ENCODE measurements at places on chromosomes 4 and X. TPM values are rescaled to one million over a fixed set of nuclear protein-coding genes. Genes with fewer than 3 reads are reported as not detected.

GRCh38 chrX:73213734-73214425, 771 bp downstream of the NAP1L2 start:
- no peak for DNase-seq

The RAI2 gene
- total RNA-seq: 4.8 TPM

- no peak for DNase-seq
Observed at GRCh38 chr4:172514801-172515200, 653.8 kb upstream of the GALNT7 start.

DNA sequence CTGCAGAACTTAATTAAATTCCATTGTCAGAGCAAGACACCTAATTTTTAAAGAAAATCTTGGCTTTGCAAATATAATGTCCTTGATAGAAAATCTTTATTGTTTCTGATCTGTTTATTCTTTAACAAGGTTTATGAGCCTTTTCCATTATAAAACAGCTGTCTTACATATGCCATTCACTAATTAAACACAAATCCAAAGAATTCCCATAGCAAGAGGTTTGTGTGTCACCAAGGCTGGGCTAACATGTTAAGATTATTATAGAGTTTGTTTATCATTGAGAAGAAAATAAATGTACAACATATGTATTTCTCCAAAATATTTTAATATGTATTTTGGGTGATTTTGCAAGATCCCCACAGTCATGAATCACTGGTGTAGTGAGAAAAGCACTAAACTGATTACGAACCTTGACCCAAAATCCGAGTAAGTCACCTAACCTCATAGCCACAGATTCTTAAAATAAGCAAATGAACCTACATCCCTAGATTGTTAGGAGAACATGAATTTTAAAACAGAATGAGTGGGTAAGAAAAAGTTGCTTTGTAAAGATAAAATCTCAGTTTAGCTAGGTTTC, 694.8 kb upstream of the INTU start:
- no peak for DNase-seq

The PHKA1 gene
- 6.7 TPM for total RNA-seq

The SORCS2 gene
- 0.72 TPM for total RNA-seq

DNA sequence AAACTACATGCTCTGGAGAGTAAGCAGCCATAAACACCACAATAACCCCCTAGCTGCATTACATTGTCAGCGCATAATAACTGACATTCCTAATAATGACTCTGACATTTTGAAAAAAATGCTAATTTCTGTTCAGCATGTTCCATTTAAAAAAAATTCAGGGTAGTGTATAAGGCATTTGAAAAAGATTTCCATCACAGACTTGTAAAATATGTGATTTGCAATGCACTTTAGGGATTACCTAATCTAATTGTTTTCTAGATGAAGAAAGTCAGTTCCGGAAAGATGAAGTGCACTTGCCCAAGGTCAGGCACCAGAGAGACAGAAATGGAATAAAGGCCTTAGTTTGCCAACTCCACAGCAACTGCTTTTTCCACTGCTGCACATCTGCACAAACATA, 55.3 kb downstream of the FANCB start:
- no peak for DNase-seq

DNA sequence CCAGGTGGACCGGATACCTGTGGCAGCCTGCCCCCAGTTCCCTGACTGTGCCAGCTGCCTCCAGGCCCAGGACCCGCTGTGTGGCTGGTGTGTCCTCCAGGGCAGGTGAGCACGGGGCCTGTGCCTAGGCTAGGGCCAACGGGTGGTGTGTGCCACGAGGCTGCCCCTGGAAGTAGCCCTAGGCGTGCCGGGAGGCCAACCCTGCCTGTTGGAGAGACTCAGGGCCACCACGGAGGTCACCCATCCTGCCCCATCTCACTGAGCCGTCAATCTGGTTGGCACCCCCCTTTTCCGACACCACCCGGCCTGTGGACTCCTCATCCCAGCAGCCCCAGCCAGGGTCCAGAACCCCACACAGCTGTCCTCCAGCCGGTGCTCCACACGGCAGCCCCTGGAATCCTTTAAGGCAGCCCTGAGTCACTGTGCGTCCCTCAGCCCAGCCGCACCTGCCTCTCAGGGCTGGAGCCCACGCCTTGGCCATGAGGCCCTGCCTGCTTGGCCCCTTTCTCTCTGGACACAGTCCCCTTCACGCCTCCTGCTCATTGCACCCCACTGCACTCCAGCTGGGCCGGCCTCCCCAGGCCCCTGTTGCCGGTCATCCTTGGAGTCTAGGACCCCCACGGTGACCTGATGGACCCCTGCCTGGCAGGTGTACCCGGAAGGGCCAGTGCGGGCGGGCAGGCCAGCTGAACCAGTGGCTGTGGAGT, 5.3 kb downstream of the PLXNB3 start:
- DNase-seq: peak; percentile 29

GRCh38 chr4:24557026-24558025, 27.0 kb downstream of the DHX15 start:
- DNase-seq: no peak

The SSX3 gene
- not detected for total RNA-seq
